ENCODE measurements at places on chromosomes 13 and 19. TPM values are rescaled to one million over a fixed set of nuclear protein-coding genes. Genes with fewer than 3 reads are reported as not detected.

The DLL3 gene
- 0.23 TPM for total RNA-seq

The BRSK1 gene
- 2.2 TPM for total RNA-seq

The IL17D gene
- 16.8 TPM for total RNA-seq

The MEIOSIN gene
- total RNA-seq, result not detected

The GRIK5 gene
- not detected for total RNA-seq

Measured in pericardium fibroblast (primary cell).